ENCODE measurements at places on chromosomes 3 and 15.

- no peak for DNase-seq
These were observed 129.4 kb downstream of the TMCC1 start for GRCh38 chr3:129764090-129764489.

GRCh38 chr15:66098022-66098363, 155.6 kb downstream of the MEGF11 start:
- no peak for DNase-seq

DNA sequence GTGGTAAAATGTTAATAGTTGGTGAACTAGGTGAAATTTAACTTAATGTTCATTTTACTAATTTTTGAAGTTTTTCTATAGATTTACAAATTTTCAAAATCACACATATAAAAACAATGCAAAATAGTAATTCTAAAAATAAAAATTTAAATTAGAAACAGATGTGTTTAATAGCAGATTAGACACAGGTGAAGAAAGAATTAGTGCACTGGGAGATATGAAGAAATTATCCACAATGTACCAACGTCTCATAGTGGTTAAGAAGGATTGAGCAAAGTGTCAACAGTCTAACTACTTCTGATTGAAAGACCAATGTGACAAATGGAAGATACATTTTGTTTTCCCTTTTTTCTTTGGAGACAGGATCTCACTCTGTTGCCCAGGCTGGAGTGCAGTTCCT, 26.5 kb downstream of the SPG11 start:
- no peak for DNase-seq

DNA sequence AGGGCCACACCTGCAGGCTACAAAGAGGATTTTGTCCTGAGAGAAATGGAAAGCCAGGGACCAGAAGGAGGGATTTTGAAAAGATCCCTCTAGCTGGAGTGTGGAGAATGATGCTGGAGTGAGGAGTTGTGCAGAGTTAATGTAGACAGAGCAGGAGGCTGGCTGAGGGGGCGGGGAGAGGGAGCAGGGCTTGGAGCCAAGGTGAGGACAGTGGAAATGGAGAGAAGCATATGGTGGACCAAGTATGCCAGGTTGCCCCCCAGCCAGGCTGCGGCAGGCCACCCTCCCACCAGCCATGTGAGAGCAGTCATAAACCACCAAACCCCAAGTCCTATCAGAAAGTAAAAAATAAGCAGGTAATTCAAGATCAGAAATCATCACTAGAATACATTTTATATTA, 14.7 kb downstream of the RARRES1 start:
- no peak for DNase-seq

- DNase-seq, result no peak
These were observed 91.1 kb upstream of the MITF start for GRCh38 chr3:69648126-69648525.

- no peak for DNase-seq
These were observed 17.9 kb downstream of the IL12A start for GRCh38 chr3:160006282-160007163.

DNA sequence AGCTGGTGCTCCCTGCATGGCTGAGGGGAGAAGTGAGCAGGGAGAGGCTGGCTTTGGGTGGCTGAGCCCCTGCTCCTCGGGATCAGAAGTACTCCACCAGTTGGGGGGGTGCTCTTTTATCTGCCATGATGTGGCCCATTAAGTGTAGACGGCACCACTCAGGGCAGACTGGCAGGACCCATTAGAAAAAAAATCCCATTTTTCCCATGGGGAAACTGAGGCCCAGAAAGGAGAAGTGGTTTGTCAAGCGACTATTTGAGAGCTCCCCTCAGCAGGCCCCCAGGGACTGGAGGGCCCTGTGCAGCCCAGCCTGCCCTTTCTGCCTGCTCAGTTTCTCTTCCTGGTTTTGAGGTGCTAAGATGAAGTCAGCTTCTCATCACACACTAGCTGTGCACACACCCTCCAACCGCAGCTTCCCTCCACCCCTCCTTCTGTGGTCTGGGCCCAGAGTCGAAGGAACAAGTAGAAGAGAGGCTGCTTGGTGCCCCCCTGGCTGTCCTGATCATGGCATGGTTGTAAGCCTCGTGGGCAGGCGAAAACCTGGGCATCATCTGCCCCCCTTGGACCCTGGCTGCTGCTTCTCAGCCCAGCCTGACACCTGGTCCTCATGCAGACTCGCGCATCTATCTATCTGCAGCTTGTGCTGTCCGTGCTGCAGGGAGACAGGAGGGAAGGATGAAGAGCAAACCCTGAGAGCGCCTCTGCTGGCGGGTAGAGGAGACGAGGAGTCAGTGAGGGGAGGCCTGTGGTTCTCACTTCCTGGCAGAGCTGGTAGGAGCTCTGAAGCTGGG, 5.6 kb downstream of the CSK start:
- peak; percentile 81 for DNase-seq

GRCh38 chr15:93617443-93617842, 528.4 kb upstream of the RGMA start:
- DNase-seq, result no peak

- DNase-seq, result no peak
These were observed 384.5 kb upstream of the IL12A start for GRCh38 chr3:159604151-159604581.

GRCh38 chr15:76185716-76186115, 125.6 kb downstream of the ETFA start:
- DNase-seq, result peak; percentile 61

GRCh38 chr3:150317469-150317868, 90.6 kb upstream of the TSC22D2 start:
- DNase-seq, result no peak

DNA sequence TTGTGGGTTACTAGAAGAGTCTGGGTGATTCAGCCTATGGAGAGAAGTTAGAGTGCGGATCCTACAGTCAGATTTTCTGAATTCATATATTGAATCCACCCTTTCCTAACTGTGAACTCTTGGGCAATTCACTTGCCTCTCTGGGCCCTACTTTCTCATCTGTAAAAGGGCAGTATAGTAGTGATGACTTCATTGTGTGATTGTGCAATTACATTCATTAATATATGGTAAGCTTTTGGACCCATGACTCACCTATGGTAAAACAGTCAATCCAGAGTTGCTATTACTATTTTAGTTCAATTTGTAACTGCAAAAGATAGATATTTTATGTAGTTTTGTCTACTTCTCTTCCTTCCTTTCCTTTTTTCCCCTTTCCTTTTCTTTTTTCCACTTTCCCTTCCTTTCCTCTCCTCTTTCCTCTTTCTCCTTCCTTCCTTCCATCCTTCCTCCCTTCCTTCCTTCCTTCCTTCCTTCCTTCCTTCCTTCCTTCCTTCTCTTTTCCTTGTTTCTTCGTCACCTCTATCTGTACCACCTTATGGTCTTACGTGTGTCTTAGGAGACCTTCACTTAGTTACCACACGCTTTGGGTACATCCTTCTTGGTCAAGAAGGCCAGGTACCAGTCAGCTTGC, 37.0 kb downstream of the GMNC start:
- no peak for DNase-seq

- DNase-seq, result no peak
These were observed 28.1 kb downstream of the NR1I2 start for GRCh38 chr3:119810018-119810435.

GRCh38 chr15:80800067-80800466, 20.9 kb downstream of the CEMIP start:
- no peak for DNase-seq

DNA sequence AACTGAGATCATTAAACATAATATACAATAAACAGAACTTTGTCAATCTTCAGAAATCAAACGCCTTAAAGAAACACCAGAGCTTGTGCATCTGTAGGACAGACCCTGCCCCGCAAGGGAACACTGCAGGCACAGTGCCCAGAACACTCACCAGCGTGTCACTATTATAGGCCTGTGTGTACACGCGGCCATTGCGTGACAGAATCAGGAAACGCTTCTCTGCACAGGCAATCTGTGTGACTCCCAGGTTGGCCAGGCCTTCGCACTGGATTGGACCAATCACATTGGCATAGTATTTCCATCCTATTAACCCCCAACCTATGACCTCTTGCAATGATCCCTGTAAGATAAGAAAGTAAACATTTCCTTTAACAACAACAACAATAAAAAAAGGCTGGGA, 52.9 kb downstream of the HERC2 start:
- DNase-seq, result no peak

GRCh38 chr3:173796890-173797289, 399.3 kb downstream of the NLGN1 start:
- no peak for DNase-seq

- DNase-seq, result no peak
These were observed 481.4 kb downstream of the NSUN3 start for GRCh38 chr3:94544131-94544789.

DNA sequence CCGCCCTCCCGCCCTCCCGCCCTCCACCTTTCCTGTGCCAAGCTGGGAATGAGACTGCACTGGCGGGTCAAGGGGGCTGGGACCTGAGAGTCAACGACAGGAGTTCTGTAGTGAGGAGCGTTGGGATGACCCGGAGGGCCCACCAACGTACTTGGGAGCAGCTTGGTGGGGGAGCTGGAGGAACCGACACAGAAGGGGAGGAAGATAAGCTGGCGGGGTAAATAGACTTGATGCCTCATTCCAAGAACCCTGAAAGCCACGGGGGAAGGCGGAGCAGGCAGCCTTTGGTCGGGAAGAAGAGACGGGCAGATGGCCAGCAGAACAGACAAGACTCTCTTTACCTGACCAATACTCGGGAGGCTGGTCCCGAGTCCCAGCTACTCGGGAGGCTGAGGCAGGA, 277 bp downstream of the FMN1 start:
- DNase-seq, result no peak

DNA sequence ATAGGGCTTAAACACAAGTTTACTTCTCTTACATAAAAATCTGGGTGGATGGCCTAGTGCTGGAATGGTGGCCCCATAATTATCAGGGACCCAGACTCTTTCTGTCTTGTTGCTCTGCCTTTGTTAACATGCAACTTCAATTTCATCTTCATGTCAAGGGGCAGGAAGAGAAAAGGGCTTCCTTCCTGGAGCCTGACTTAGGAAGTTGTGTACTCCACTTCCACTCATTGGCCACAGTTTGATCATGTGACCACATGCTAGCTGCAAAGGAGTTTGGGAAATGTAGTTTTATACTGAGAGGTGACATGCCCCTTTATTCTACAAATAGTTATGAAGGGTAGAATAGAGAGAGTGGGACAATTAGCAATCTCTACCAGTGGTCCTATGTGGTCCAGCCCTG, 39.3 kb downstream of the RHCG start:
- DNase-seq, result no peak

DNA sequence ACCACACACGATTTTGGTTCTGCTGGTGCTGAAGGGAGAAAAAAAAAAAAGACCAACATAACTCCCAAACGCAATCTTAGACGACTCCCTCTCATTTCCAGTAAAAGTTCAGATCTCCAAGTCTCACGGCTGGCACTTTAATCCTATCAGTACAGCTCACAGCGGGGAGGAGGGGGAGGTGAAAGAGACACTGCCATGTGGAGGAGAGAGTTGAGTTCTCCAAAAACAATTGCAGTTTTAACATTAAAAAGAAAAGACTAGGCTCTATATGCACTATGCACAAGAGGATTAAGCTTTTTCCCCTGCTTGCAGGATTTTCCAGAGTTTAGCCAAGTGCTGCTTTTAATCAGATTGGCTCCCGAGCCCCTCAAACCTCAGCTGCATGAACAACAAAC, 16.8 kb downstream of the BMF start:
- no peak for DNase-seq

- DNase-seq, result no peak
These were observed 33.3 kb upstream of the MRPS22 start for GRCh38 chr3:139310474-139310933.

GRCh38 chr15:61084944-61085367, 144.1 kb downstream of the RORA start:
- DNase-seq, result peak; percentile 31

DNA sequence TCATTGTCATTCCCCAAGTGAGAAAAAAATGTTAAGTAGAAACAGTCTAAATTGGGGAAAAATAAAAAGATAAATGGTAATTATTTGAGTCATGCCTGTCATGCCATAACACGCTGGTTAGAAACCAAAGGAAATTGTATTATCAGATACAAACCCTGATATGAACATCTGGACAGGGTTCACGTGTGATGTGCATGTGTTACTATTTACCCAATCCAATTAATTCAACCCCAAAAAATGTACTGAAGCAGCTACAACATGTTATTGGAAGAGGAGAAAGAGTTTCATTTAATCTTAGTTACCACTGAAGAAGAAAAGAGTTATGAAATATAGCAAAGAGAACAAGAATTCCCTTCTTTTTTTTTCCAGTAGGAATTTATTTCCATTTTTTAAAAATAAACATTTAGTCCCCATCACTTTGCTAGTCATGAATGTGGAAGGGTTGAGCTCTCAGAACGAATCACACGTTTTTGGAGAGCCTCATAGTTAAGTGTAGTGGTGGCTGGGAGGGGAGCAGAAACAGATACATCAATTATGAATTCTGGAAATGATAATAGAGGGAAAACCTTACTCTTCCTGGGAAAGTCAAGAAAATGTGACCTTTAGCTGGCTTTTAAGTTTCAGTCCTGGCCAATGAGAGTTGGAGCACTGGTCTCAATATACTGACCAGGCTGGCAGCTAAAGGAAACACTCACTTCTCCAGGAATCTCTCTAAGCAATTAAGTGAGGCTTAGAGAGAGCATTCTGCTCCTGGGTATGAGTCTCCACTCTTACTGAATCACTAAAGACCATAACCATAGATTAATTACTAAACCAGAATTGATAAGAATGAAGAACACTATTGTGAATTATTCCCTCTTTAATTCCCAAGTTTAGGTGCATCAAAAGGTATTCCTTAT, 796.5 kb downstream of the GRM7 start:
- DNase-seq, result no peak

GRCh38 chr15:57592836-57593420, 1.2 kb downstream of the MYZAP start:
- no peak for DNase-seq

- no peak for DNase-seq
These were observed 74.6 kb downstream of the ZBTB20 start for GRCh38 chr3:115072265-115073021.

DNA sequence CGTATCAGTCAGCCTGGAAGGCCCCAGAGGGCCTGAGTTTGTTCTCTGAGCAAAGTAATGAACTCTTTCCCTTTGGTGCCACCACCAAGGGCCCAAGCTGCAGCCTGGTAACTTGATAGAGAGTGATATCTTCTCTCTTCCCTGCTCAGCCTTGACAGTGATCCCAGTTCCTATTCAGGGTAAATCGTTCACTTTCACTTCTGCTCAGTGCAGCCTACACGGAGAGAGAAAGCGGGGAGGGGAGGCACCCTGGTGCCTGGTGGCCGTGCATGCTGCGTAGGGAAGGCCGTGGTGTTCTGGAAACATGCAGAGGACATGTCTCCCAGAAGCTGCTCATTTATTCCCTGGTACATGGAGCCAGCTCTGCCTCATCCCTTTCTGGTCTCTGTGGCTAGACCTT, 54.9 kb downstream of the KIF9 start:
- no peak for DNase-seq

- DNase-seq, result no peak
These were observed 103.8 kb upstream of the CHRM5 start for GRCh38 chr15:33864360-33865075.

DNA sequence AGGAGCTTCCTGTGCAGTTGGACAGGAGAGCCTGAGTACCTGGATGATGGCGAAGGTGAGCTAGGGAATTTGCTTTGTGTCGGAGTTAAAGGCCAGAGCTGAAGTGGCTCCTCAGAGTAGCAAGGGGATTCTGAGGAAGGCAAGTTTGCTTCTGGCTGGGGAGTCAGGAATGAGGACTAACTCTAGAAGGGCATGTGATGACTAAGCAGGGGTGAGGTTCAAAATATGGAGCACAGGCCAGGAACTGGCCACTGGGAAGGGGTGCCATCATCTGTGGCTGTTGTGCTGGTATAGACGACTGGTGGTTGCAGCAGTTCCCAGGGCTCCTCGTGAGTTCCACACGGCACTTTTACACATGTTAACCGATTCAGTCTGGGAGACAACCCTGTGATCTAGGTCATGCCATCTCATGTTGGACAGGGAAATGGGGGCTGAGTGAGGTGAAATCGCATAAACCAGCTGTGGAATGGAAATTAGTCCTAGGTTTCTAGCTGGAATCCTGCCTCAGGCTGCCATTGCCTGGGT, 100.8 kb downstream of the EEFSEC start:
- no peak for DNase-seq

Data from iPS DF 6.9 (cell line).